Mucosa of gallbladder (tissue), 1 donor: ENCODE measurements at places on chromosomes 4 and X. TPM values are rescaled to one million over a fixed set of nuclear protein-coding genes. Genes with fewer than 3 reads are reported as not detected.

The POU4F2 gene
- total RNA-seq: not detected

The CABS1 gene
- not detected for total RNA-seq

The NDP gene
- 0.23 TPM for total RNA-seq

The AFM gene
- 0.35 TPM for total RNA-seq

The TXK gene
- total RNA-seq: 0.86 TPM
